Activated T-helper 1 cell treated with anti-CD3 and anti-CD28 coated beads, Interleukin-12 subunit alpha, Interleukin-12 subunit beta, Interleukin-2, Interleukin-4 antibody, amounts not matched to agents 30 ng/mL and 10 ng/mL and 1 ng/mL, durations not matched to agents 14 hours and 24 hours and 36 hours (primary cell): ENCODE measurements at places on chromosomes 13 and 19. TPM values are rescaled to one million over a fixed set of nuclear protein-coding genes. Genes with fewer than 3 reads are reported as not detected.

DNA sequence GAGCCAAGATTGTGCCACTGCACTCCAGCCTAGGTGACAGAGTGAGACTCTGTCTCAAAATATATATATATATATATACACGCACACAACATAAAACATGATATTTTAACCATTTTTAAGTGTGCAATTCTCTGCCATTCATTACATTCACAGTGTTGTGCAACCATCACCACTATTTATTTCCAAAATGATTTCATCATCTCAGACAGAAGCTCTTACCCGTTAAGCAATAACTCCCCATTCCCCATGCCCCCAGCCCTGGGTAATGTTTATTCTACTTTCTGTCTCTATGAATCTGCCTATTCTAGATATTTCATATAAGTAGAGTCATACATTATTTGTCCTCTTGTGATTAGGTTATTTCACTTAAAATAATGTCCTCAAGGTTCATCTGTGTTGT is 20.3 kb downstream of the WDR88 start:
- no peak overlapping the region for H3K4me3 ChIP-seq
- H3K36me3 ChIP-seq, result no peaks in the 10 kb centered on the region
- DNase-seq, result no peak
- no peaks in the 10 kb centered on the region for H3K4me1 ChIP-seq

- peaks cover 2% of the 10 kb centered on the region for H3K27me3 ChIP-seq
- no peak overlapping the region for H3K27ac ChIP-seq
- H3K4me1 ChIP-seq, result peaks cover under 1% of the 10 kb centered on the region
- no peak for DNase-seq
- no peaks in the 10 kb centered on the region for H3K36me3 ChIP-seq
These were observed 7.1 kb upstream of the TOMM40 start for GRCh38 chr19:44883922-44884321.

The CDX2 gene
- not detected in 2 replicates for total RNA-seq

DNA sequence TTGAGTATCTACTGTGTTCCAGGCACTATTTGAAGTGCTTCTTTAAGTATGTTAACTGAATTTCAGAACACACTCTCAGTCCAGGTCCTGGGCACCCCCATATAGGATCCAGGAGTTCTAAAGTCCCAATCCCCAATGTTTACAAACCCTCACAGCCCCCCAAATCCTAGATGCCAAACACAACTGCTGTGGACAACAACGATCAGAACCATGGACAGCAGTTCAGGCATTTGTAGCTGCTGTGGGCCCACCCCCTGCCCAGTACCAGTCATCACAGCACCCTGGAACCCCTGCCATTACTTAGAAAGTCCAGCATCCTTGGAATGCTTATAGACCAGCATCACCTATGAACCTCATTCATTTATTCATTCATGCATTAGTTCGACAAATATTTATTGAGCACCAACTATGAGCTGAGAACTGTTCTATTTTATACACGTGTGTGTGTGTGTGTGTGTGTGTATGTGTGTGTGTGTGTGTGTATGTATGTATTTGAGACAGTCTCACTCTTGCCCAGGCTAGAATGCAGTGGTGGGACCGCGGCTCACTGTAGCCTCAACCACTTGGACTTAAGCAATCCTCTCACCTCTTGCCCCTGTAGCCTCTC is 19.3 kb upstream of the SDHAF1 start:
- DNase-seq, result no peak
- no peak overlapping the region for H3K4me3 ChIP-seq
- H3K27me3 ChIP-seq, result peaks cover 9% of the 10 kb centered on the region
- H3K27ac ChIP-seq, result no peak overlapping the region
- no peaks in the 10 kb centered on the region for H3K4me1 ChIP-seq

- no peak overlapping the region for H3K4me3 ChIP-seq
- H3K27me3 ChIP-seq, result no peaks in the 10 kb centered on the region
- H3K4me1 ChIP-seq, result no peaks in the 10 kb centered on the region
- H3K36me3 ChIP-seq, result no peaks in the 10 kb centered on the region
- H3K27ac ChIP-seq, result no peak overlapping the region
These were observed 28.2 kb upstream of the PSG7 start for GRCh38 chr19:42965176-42965575.

The WASF3 gene
- 0.07 and 0.13 TPM in 2 replicates for total RNA-seq

GRCh38 chr13:105972811-105973590 is 562.5 kb downstream of the EFNB2 start:
- no peaks in the 10 kb centered on the region for H3K4me1 ChIP-seq
- H3K27me3 ChIP-seq, result peaks cover 2% of the 10 kb centered on the region
- H3K27ac ChIP-seq, result no peak overlapping the region
- no peak for DNase-seq
- no peak overlapping the region for H3K4me3 ChIP-seq
- no peaks in the 10 kb centered on the region for H3K36me3 ChIP-seq

The THSD1 gene
- 0.07 and 0.21 TPM in 2 replicates for total RNA-seq

The MYPOP gene
- 6.9 and 7.2 TPM in 2 replicates for total RNA-seq

- no peaks in the 10 kb centered on the region for H3K4me1 ChIP-seq
- no peak overlapping the region for H3K27ac ChIP-seq
- H3K4me3 ChIP-seq, result no peak overlapping the region
- no peak for DNase-seq
These were observed 29.6 kb downstream of the OLFM4 start for GRCh38 chr13:53058065-53058679.

GRCh38 chr13:41973247-41973741 is 12.4 kb upstream of the VWA8 start:
- H3K4me1 ChIP-seq, result peaks cover 16% of the 10 kb centered on the region
- DNase-seq, result no peak
- H3K36me3 ChIP-seq, result no peaks in the 10 kb centered on the region
- H3K4me3 ChIP-seq, result no peak overlapping the region
- H3K27ac ChIP-seq, result no peak overlapping the region

GRCh38 chr13:31159306-31159705 is 2.4 kb downstream of the HSPH1 start:
- peak overlapping the region; percentile 61 for H3K27ac ChIP-seq
- DNase-seq, result no peak
- peak overlapping the region; percentile 98 for H3K4me3 ChIP-seq
- H3K36me3 ChIP-seq, result peaks cover 48% of the 10 kb centered on the region
- no peaks in the 10 kb centered on the region for H3K27me3 ChIP-seq

GRCh38 chr19:40147338-40147692 is 43.9 kb upstream of the MAP3K10 start:
- H3K27me3 ChIP-seq, result no peaks in the 10 kb centered on the region
- no peak overlapping the region for H3K4me3 ChIP-seq
- H3K27ac ChIP-seq, result no peak overlapping the region
- no peaks in the 10 kb centered on the region for H3K36me3 ChIP-seq

The SMIM24 gene
- total RNA-seq, result not detected in 2 replicates

The ARL11 gene
- 0.80 and 0.93 TPM in 2 replicates for total RNA-seq

- H3K27ac ChIP-seq, result no peak overlapping the region
- H3K27me3 ChIP-seq, result peaks cover 43% of the 10 kb centered on the region
- no peak for DNase-seq
- H3K36me3 ChIP-seq, result no peaks in the 10 kb centered on the region
- peaks cover 16% of the 10 kb centered on the region for H3K4me1 ChIP-seq
These were observed 2.1 kb downstream of the TEAD2 start for GRCh38 chr19:49359851-49360820.

The ZNF583 gene
- total RNA-seq, result 1.4 and 2.1 TPM in 2 replicates

DNA sequence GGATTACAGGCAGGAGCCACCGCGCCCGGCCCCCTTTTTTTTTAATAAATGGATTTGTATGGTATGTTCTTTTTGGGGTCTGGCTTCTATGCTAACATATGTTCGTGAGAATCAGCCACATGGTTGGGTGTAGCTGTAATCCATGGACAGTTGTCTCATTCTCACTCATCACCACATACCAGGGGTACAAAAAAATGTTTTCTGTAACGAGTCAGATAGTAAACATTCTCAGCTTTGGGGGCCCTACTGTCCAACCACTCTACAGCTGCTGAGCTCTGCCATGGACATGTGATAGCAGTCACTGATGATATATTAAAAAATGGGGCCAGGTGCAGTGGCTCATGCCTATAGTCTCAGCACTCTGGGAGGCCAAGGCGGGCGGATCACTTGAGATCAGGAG is 5.1 kb upstream of the RETN start:
- H3K27ac ChIP-seq, result no peak overlapping the region
- no peak for DNase-seq
- H3K4me3 ChIP-seq, result no peak overlapping the region
- peaks cover 4% of the 10 kb centered on the region for H3K27me3 ChIP-seq
- no peaks in the 10 kb centered on the region for H3K4me1 ChIP-seq
- no peaks in the 10 kb centered on the region for H3K36me3 ChIP-seq

GRCh38 chr13:110559429-110559943 is 2.0 kb downstream of the RAB20 start:
- no peak overlapping the region for H3K27ac ChIP-seq

- peaks cover 17% of the 10 kb centered on the region for H3K27me3 ChIP-seq
- H3K36me3 ChIP-seq, result no peaks in the 10 kb centered on the region
- H3K4me3 ChIP-seq, result no peak overlapping the region
- no peaks in the 10 kb centered on the region for H3K4me1 ChIP-seq
These were observed 13.9 kb downstream of the COL4A1 start for GRCh38 chr13:110293037-110293436.

GRCh38 chr13:86882107-86882506 is 789.1 kb upstream of the SLITRK5 start:
- no peak overlapping the region for H3K4me3 ChIP-seq
- H3K27ac ChIP-seq, result no peak overlapping the region
- H3K36me3 ChIP-seq, result no peaks in the 10 kb centered on the region
- no peaks in the 10 kb centered on the region for H3K27me3 ChIP-seq
- DNase-seq, result no peak

The NR2F6 gene
- total RNA-seq, result 14.3 and 14.4 TPM in 2 replicates

GRCh38 chr19:51719251-51719988 is 4.4 kb downstream of the HAS1 start:
- no peak for DNase-seq
- peaks cover 16% of the 10 kb centered on the region for H3K27me3 ChIP-seq
- no peaks in the 10 kb centered on the region for H3K4me1 ChIP-seq

GRCh38 chr13:95030821-95031343 is 270.4 kb downstream of the ABCC4 start:
- no peaks in the 10 kb centered on the region for H3K27me3 ChIP-seq
- no peak overlapping the region for H3K27ac ChIP-seq
- H3K4me1 ChIP-seq, result peaks cover 9% of the 10 kb centered on the region
- no peak for DNase-seq

DNA sequence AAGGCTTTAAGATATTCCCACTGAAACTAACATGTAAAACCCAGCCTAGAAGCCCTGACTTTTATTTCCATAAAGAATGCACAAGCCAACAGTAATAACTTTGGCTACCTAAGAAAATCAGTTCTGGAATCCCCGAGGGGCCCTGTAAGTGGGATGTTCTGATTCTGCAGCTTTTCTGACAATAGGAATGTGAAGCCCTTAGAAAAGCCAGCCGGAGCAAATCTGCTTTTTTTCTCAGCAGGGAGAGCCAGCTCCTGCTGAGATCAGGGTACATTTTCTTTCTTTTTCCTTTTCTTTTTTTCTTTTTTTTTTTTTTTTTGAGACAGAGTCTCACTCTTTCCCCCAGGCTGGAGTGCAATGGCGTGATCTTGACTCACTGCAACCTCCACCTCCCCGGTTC is 8.0 kb upstream of the GARRE1 start:
- no peak overlapping the region for H3K27ac ChIP-seq
- no peak overlapping the region for H3K4me3 ChIP-seq
- peaks cover 3% of the 10 kb centered on the region for H3K27me3 ChIP-seq
- H3K4me1 ChIP-seq, result no peaks in the 10 kb centered on the region

The PLIN4 gene
- not detected in 2 replicates for total RNA-seq

DNA sequence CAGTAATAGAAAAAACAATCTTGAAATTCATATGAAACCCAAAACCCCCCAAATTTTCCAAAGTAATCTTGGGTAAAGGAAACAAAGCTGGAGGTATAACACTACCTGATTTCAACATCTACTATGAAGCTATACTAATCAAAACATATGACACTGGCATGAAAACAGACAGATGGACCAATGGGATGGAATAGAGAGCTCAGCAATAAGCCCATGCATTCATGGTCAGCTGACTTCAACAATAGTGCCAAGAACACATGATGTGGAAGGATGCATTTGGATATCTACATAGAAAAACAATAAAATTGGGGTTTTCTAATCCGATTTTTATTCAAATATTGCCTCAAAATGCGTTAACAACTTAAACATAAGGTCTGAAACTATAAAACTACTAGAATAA is 32.2 kb upstream of the ZNF766 start:
- no peak overlapping the region for H3K27ac ChIP-seq
- DNase-seq, result no peak
- peaks cover 1% of the 10 kb centered on the region for H3K27me3 ChIP-seq
- no peak overlapping the region for H3K4me3 ChIP-seq
- H3K36me3 ChIP-seq, result no peaks in the 10 kb centered on the region

The UBE2M gene
- 147 and 164 TPM in 2 replicates for total RNA-seq

- H3K4me3 ChIP-seq, result no peak within 1 kb of the TSS
- peaks cover 7% of the 10 kb centered on the region for H3K27me3 ChIP-seq
- H3K4me1 ChIP-seq, result no peaks in the 10 kb centered on the region
- H3K27ac ChIP-seq, result no peak within 1 kb of the TSS
- no peaks in the 10 kb centered on the region for H3K36me3 ChIP-seq
These were observed at the start of gene KLK2 for GRCh38 chr19:50873056-50873455. Gene KLK2 (plus strand): TSS chr19:50873439. CDS start chr19:50873474, 35 bp downstream.

DNA sequence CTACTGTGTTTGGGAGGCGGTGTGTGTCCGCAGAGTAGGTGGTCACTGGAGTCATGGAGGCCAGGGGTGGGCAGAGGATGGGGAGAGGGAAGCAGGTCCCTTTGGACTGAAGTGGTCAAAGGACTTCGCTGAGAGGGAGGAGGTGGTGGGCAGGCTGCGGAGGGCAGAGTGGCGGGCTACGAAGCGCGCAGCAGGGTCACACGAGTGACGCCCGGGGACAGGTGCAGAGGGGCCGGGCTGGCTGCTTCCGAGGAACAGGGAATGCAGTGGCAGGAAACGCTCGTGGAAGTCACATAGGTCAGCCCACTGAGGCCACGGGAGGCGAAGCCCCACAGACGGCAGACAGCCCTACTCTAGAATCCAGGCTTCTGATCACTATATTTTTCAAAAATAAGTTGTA is 111.5 kb downstream of the URI1 start:
- DNase-seq, result no peak
- H3K4me3 ChIP-seq, result no peak overlapping the region
- no peaks in the 10 kb centered on the region for H3K4me1 ChIP-seq

The PROZ gene
- not detected in 2 replicates for total RNA-seq

The FARP1 gene
- 0.34 and 0.42 TPM in 2 replicates for total RNA-seq

The FGF21 gene
- total RNA-seq, result not detected in 2 replicates

DNA sequence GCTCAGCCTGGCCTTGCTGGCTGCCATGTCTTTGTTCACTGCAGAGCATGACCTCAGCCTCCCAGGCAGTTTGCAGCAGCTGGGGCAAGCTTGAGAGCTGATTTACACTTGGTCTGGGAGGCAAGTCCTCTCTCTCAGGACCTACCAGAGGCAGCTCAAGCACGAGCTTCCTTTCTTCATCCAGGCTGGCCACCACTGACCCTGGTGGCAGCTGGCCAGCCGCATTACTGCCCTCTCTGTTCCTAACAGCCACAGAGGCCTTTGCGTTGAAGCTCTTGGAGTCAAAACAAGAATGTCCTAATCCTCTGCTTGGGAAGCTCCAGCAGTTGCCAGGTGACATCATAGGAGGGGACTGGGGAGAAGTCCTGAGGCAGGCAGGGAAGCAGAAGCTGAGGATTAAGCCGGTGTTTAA is 85.7 kb downstream of the NUFIP1 start:
- H3K4me3 ChIP-seq, result no peak overlapping the region
- no peaks in the 10 kb centered on the region for H3K36me3 ChIP-seq
- no peaks in the 10 kb centered on the region for H3K4me1 ChIP-seq
- peaks cover 5% of the 10 kb centered on the region for H3K27me3 ChIP-seq
- no peak for DNase-seq

The MAU2 gene
- total RNA-seq, result 71.4 and 73.4 TPM in 2 replicates

The SERP2 gene
- 0.86 TPM in 1 of 2 replicates, not detected in the other for total RNA-seq

GRCh38 chr19:34588249-34588648 is 88.7 kb downstream of the SCGB2B2 start:
- DNase-seq, result no peak
- H3K27ac ChIP-seq, result no peak overlapping the region
- no peaks in the 10 kb centered on the region for H3K4me1 ChIP-seq
- no peaks in the 10 kb centered on the region for H3K36me3 ChIP-seq
- H3K4me3 ChIP-seq, result no peak overlapping the region
